Neural progenitor cell (in vitro differentiated cells): ENCODE measurements at places on chromosomes 12 and 14. TPM values are rescaled to one million over a fixed set of nuclear protein-coding genes. Genes with fewer than 3 reads are reported as not detected.

Gene GPR84
- total RNA-seq = not detected in 2 replicates

Gene PRR4
- 0.69 and 2.6 TPM in 2 replicates for total RNA-seq

DNA sequence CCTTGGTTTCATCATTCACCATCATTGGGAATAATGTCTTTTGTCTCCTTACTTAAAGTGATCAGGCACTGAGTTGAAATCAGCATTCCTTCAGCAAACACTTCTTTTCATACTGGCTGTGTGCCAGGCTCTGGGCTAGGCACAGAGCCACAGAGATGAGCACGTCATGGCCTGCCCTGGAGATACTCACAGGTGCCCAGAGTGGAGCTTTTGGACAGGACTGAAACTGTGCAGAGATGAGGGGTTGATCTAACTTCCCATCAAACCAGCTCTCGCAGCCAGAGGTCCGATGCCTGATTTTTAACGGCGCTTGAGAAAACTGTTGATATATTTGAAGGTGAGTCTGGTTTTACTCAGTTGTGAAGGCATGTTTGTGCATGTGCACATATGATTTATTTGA lies 43.1 kb downstream of the CACNA1C start:
- no peak for DNase-seq
- H3K27me3 ChIP-seq = no peaks in the 10 kb centered on the region
- H3K27ac ChIP-seq = no peak overlapping the region

- H3K4me1 ChIP-seq = peaks cover 17% of the 10 kb centered on the region
- H3K36me3 ChIP-seq = no peaks in the 10 kb centered on the region
- no peak for DNase-seq
- no peak overlapping the region for H3K4me3 ChIP-seq
- peaks cover 95% of the 10 kb centered on the region for H3K27me3 ChIP-seq
Measured at GRCh38 chr12:102970780-102971179, 13.3 kb downstream of the ASCL1 start.

Gene NRXN3
- 5.9 and 6.1 TPM in 2 replicates for total RNA-seq

DNA sequence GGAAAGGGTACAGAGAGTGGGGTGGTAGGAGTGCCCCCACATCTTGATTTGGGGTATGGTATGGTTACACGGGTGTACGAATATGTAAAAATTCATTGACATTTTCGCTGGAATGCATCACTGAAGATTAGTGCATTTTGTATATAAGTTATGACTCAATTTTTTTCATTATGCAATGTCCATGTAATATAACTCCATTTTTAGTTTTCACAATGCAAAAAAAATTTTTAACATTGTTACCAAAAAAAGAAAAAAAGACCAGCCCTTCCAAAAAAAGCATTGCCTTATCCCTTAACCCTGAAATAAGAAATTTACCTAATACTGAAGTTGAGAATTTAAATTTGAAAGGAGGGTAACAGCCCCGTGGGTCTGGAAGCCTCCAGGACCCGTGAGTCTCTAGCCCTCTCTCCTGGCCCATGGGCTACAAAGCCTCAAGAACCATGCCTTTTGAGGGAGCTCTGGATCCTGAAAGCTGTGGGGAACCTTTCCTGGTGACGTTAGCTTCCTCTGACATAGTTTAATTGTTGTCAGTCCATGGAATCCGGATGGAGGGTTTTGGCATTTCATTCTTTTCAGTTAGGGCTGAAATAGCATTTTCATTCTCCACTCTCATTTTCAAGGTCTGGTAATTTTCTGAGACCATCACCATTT lies 55.6 kb upstream of the ACTN1 start:
- no peaks in the 10 kb centered on the region for H3K36me3 ChIP-seq
- H3K27ac ChIP-seq = no peak overlapping the region
- peaks cover 7% of the 10 kb centered on the region for H3K4me1 ChIP-seq
- DNase-seq = no peak
- no peaks in the 10 kb centered on the region for H3K27me3 ChIP-seq
- no peak overlapping the region for H3K4me3 ChIP-seq

Gene CNTN1
- 0.17 and 0.22 TPM in 2 replicates for total RNA-seq

GRCh38 chr12:118220702-118221101 lies 84.8 kb downstream of the PEBP1 start:
- peaks cover 3% of the 10 kb centered on the region for H3K4me1 ChIP-seq
- H3K4me3 ChIP-seq = no peak overlapping the region
- no peaks in the 10 kb centered on the region for H3K36me3 ChIP-seq
- no peak overlapping the region for H3K27ac ChIP-seq

DNA sequence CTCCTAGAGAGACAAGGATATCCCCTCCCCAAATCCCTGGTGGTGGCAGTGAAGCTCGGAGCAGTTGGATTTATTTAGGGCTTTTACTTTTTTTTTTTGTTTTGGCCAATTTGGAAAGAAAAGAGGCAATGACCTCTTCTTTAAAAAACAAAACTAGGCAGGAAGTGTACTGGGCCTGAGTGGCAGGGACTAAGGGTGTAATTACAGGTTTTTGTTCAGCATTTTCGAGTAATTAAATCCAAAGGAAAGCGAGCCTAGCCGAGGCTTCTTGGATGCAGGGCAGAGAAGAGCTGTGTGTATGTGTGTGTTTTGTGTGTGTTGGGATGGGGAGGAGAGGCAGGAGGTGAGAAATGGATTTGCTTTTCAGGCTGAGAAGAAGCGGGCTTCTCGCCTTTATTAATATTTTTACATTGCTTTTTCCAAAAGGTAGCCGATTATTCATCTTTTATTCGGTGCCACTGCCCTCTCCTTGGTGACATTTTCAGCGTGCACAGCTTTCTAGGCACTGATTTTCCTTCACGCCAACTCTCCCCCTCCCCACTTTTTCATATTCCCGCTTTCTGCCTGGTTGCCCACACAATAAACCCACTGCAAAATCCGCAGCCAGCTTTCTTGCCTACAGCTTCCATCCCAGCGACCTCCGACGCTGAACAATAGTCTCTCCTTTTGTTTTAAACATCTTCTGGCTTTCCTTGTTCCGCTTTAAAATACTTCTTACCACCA lies 8.9 kb upstream of the IRF2BPL start:
- H3K4me1 ChIP-seq = peaks cover 47% of the 10 kb centered on the region
- H3K4me3 ChIP-seq = no peak overlapping the region
- H3K27ac ChIP-seq = no peak overlapping the region
- H3K36me3 ChIP-seq = no peaks in the 10 kb centered on the region
- DNase-seq = no peak

Gene SLC8A3
- 0.24 and 0.71 TPM in 2 replicates for total RNA-seq

DNA sequence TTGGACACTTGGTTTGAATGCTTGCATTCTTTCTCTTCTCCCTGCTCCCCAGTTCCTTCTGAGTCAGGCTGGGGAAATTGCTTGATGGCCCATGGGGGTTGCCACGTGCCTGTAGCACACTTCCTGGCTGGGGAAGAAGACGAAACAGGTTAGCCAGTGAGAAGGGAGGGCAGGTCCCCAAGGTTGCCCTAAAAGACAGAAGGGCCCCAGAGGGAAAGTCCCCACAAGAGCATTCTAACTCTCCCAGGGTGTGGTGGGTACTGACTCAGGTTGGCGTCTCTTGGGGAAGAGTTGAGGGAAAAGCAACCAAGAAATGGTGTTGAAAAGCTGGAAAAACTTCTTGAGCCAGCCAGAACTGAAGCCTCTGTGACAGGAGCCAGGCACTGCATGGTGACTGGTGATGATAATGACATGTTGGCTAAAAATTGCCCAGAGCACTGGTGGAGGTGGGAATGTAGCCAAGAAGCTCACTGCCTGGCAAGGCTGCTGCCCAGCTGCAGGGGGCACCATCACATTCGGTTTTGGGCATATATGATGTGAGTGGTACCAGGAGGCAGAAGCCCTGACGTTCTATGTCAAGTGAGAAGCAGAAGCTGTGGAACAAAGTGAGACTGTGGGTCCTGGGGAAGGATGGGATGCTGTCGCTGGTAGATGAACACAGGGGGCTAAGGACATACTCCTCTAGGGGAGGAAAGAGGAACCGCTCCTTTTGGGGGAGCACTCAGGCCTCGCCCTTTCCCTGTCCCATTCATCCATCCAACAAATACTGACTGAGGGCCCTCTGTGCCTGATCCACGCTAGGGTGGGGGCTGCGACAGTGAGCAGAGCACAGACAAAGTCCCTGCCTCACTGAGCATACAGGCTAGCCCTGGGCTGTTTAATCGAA lies 8.1 kb upstream of the RABGGTA start:
- H3K27ac ChIP-seq = no peak overlapping the region
- no peak overlapping the region for H3K4me3 ChIP-seq
- H3K4me1 ChIP-seq = no peaks in the 10 kb centered on the region
- H3K27me3 ChIP-seq = no peaks in the 10 kb centered on the region
- DNase-seq = no peak
- H3K36me3 ChIP-seq = no peaks in the 10 kb centered on the region

- no peak for DNase-seq
- no peak overlapping the region for H3K27ac ChIP-seq
- no peaks in the 10 kb centered on the region for H3K27me3 ChIP-seq
- H3K36me3 ChIP-seq = no peaks in the 10 kb centered on the region
Measured at GRCh38 chr14:33486332-33486890, 464.5 kb downstream of the EGLN3 start.

Gene PROX2
- not detected in 2 replicates for total RNA-seq

GRCh38 chr14:77709412-77709811 lies 1.5 kb downstream of the SLIRP start:
- H3K4me1 ChIP-seq = peaks cover 13% of the 10 kb centered on the region
- DNase-seq = no peak
- H3K27me3 ChIP-seq = no peaks in the 10 kb centered on the region
- peaks cover 10% of the 10 kb centered on the region for H3K36me3 ChIP-seq
- no peak overlapping the region for H3K27ac ChIP-seq

- no peaks in the 10 kb centered on the region for H3K36me3 ChIP-seq
- H3K27me3 ChIP-seq = peaks cover 46% of the 10 kb centered on the region
- H3K4me1 ChIP-seq = peaks cover 17% of the 10 kb centered on the region
- no peak for DNase-seq
- H3K27ac ChIP-seq = no peak overlapping the region
- H3K4me3 ChIP-seq = no peak overlapping the region
Measured at GRCh38 chr12:132461526-132461925, 28.4 kb upstream of the FBRSL1 start.

GRCh38 chr14:90382491-90383125 lies 14.2 kb upstream of the CALM1 start:
- peaks cover 9% of the 10 kb centered on the region for H3K27me3 ChIP-seq
- peak overlapping the region; percentile 56 for H3K4me3 ChIP-seq
- peak overlapping the region; percentile 95 for H3K27ac ChIP-seq
- no peaks in the 10 kb centered on the region for H3K36me3 ChIP-seq
- H3K4me1 ChIP-seq = peaks cover 10% of the 10 kb centered on the region

DNA sequence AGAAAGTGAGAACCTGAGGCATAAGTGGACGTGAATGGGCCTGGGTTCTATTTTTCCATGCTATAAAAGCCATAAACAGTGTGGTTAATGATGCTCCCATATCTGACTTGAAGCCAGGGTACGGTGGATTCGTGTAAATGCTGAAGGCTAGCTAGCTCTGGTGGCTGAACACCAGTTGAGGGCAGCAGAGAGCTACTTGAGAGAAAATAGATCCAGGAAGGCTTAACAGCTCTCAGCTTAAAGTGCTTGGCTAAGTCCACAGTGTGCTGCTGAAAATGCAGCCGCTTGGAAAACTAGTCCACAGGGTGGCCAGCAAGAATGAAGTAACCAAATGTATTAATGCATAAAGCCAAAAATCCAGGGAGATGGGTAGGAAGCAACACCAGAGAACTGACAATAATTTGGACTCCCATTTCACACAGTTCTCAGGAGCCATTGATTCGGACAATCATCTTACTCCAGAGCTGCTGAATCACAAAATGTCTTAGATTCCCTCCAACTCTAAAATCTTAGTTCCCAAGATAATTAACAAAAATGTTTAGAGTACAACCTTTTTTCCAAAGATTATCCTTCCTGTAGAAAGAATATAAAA lies 15.0 kb upstream of the FOXG1 start:
- H3K27ac ChIP-seq = no peak overlapping the region
- H3K4me3 ChIP-seq = no peak overlapping the region
- peak; percentile 85 for DNase-seq
- no peaks in the 10 kb centered on the region for H3K4me1 ChIP-seq
- no peaks in the 10 kb centered on the region for H3K36me3 ChIP-seq

GRCh38 chr12:97182769-97183168 lies 275.7 kb downstream of the NEDD1 start:
- H3K36me3 ChIP-seq = peaks cover 6% of the 10 kb centered on the region
- H3K27me3 ChIP-seq = no peaks in the 10 kb centered on the region
- DNase-seq = peak; percentile 53
- no peak overlapping the region for H3K4me3 ChIP-seq
- peaks cover 36% of the 10 kb centered on the region for H3K4me1 ChIP-seq

GRCh38 chr12:71441836-71442566 lies 2.4 kb downstream of the LGR5 start:
- H3K27ac ChIP-seq = no peak overlapping the region
- peaks cover 16% of the 10 kb centered on the region for H3K4me1 ChIP-seq
- peaks cover 79% of the 10 kb centered on the region for H3K27me3 ChIP-seq
- H3K36me3 ChIP-seq = no peaks in the 10 kb centered on the region
- DNase-seq = no peak

- H3K4me1 ChIP-seq = no peaks in the 10 kb centered on the region
- no peaks in the 10 kb centered on the region for H3K36me3 ChIP-seq
- no peak for DNase-seq
- no peak overlapping the region for H3K27ac ChIP-seq
- H3K4me3 ChIP-seq = no peak overlapping the region
Measured at GRCh38 chr14:100748944-100749343, 22.3 kb downstream of the DLK1 start.

Gene NRL
- total RNA-seq = 0.54 and 1.9 TPM in 2 replicates

DNA sequence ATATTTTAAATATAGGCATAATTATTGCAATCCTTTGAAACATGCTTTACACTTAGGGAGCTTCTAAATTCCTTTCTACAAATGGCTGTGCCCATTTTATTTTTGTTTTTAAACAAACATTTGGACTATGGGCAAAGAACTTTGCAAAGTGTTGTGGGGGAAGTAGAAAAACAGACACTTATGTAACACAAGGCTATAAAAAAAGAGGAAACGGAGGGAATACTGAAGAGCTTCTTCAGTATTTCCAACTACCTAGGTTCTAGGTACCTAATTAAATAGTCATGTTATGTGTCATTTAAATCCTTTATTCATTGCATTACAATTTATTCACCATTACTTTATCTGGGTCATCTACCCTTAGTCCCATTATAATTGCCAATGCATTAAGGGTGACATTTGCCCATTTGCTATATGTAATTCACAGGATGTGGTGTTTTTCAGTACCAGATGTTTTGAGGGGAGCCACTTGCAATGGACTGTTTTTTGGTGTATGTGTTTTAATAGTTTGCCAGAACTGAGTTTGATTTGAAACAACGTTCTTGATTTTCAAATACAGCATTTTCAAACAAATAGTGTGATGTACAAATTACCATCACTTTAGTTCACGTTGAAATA lies 1.5 kb upstream of the MSRB3 start:
- no peak overlapping the region for H3K4me3 ChIP-seq
- H3K36me3 ChIP-seq = no peaks in the 10 kb centered on the region
- H3K27ac ChIP-seq = no peak overlapping the region
- H3K27me3 ChIP-seq = peaks cover 29% of the 10 kb centered on the region
- H3K4me1 ChIP-seq = no peaks in the 10 kb centered on the region

GRCh38 chr14:104437703-104438102 lies 141.9 kb upstream of the C14orf180 start:
- H3K27ac ChIP-seq = no peak overlapping the region
- no peak overlapping the region for H3K4me3 ChIP-seq
- DNase-seq = no peak
- no peaks in the 10 kb centered on the region for H3K27me3 ChIP-seq
- peaks cover 20% of the 10 kb centered on the region for H3K4me1 ChIP-seq
